ENCODE measurements at places on chromosomes 1 and 21.

DNA sequence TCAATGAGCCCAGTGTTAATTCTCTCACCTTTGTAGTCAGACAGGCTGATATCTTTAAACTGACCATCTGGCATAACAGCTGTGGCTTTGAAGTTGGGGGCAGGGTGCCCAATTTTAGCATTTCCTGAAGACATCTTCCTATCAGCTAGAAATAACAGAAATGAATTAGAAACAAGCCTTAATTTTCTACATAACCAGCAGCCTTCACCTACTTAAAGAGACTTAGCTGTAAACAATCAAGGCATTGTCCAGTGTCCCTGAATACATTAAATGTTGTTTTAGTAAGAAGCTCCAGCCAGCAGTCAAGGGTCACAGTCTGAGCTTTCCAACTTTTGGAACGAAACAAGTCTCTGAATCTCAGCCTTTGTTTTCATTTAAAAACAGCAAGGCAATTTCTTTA is 2.8 kb downstream of the PRDX1 start:
- no peak for DNase-seq

- no peak for DNase-seq
Measured at GRCh38 chr1:228793032-228793431, 57.8 kb downstream of the RHOU start.

GRCh38 chr1:4018466-4019146 is 118.5 kb upstream of the C1orf174 start:
- no peak for DNase-seq

DNA sequence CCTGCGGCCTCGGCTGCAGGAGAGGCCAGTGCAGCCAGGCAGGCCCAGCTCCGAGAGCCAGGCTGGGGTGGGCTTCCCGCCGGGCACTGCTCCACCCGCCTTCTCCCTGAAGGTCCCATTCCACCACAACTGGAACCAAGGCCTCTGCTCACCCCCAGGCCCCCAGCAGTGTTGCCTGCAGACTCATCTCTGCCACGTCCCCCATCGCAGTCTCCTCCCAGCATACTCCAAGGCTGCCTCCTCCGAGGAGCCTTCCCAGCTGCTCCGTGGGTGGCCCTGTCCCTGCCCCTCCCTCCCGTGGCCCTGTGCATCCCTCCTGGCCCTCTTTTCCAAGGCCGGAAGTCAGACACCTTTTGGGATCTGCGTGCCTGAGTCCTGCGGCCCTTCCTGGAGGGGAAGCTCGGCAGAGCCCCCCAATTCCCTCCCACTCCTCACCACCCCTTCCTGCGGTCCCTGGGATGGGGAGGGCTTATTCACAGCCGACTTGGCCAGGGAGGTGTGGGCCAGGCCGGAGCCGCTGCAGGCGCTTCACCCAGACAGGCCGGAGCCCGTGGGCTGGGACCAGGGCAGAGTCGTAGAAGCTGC is 47.6 kb downstream of the SLX9 start:
- DNase-seq: no peak

- no peak for DNase-seq
Measured at GRCh38 chr1:4775506-4775905, 121.1 kb downstream of the AJAP1 start.

GRCh38 chr21:38323721-38324531 is 67.1 kb downstream of the KCNJ15 start:
- DNase-seq: peak; percentile 68

GRCh38 chr1:215600258-215600792 is 33.2 kb downstream of the KCTD3 start:
- no peak for DNase-seq

DNA sequence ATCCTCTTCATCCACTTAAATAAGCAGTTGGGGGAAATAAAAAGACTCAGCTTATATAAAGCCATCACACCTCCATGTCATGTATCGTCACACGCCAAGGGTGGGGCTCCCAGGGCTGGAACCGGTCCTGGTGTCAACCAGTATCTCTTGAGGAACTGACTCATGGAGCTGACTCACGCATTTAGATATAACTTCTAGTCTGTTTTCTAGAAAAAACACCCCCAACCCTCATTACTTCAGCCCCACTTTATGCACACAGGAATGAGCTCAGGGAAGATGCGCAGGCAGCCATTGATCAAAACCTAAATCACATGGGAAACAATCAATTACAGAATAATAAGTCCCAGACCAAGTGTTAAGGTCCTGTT is 6.9 kb upstream of the IL22RA1 start:
- DNase-seq: no peak

- no peak for DNase-seq
Measured at GRCh38 chr1:51840743-51841461, 37.6 kb downstream of the NRDC start.

GRCh38 chr1:5896706-5897660 is 95.2 kb downstream of the NPHP4 start:
- DNase-seq: no peak

DNA sequence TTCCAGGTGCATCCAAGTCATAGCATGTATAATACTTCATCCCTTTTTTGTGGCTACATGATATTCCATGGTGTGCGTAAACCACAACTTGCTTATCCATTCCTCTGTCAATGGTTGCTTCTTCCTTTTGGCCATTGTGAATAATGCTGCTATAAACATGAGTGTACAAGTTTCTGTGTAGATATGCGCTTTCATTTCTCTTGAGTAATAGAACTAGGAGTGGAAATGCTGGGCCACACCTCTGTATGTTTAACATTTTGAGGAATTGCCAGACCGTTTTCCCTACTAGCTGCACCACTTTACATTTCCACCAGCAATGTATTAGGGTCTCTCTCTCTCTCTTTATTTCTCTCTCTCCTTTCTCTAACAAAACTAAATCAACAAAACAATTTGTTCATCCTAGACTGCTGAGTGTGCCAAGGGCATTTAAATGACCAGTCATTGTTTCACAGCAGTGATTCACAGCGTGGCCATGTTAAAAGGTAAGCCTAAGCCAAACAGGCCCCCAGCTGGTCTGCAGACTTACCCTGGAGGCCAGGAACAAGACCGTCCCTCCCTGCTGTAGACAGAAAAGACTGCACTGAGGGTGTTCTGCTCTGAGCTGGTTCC is 53.2 kb upstream of the LYST start:
- DNase-seq: peak; percentile 46

- no peak for DNase-seq
Measured at GRCh38 chr21:36859744-36860501, 106.5 kb downstream of the HLCS start.

GRCh38 chr1:159821171-159821867 is 5.4 kb upstream of the SLAMF8 start:
- DNase-seq: peak; percentile 43

GRCh38 chr1:12147201-12147701 is 19.5 kb upstream of the TNFRSF1B start:
- DNase-seq: no peak

GRCh38 chr1:32386676-32387392 is 7.4 kb downstream of the BSDC1 start:
- no peak for DNase-seq

DNA sequence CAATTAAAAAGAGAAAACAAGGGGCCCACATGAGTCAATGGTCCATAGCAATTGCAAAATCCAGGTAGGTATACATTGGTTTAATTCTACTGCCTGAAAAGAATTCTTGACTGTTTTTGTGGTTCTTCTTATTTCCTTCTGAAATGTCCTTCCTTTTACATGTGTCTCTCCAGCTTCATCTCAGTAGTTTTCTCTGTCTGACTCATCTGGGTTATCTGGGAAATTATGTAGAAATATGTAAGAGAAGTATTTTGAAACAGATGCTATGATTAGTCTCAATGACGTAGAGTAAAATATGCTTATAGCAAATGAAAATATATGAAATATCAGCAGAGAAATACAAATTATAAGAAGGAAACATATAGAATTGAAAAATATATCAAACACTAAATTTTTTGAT is 953.2 kb downstream of the BRINP3 start:
- no peak for DNase-seq

DNA sequence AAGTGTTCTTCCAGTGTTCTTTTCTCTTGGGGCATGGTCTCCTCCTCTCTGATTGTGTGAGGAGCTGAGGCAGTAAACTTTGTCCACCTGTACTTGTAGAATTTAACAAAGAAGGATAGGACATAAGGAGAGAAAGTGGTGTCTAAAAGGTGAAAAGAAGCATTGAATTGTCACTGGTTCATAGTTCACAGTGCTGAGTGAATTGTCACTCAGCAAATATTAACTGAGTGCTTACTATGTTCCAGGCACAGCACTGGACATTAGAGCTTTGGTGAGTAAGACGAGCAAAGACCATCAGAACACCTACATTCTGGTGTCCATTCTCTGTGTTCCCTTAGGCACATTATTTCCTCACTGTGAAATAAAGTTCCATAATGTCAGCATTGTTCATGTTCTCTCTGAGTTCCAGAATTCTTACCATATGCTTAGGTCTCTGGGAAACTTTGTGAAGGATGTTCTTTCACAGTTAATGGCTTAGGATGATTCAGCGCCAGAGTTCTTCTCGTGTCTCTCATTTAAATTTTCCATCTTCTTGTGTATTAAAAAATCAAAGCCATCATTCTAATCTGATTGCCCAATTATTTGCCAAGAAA is 156.8 kb upstream of the HOOK1 start:
- no peak for DNase-seq

GRCh38 chr1:153577624-153578051 is 12.0 kb upstream of the S100A2 start:
- no peak for DNase-seq

DNA sequence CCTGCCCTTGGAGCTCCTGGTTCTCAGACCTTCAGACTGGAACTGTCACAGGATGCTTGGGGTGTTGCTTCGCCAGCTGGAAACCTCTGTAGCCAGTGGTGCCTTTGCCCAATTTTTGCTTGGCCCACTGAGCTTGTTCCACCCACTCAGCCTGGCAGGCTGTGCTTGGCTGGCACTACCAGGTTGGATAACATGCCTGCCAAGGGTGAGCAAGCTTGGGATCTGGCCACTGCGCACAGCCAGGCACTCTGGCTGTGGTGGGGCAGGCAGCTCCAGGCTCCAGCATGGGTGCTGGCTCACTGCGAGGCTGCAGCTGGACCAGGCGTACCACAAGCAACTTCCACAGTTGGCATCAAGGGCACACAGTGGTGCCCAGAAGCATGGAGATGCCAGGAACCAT is 967.8 kb upstream of the NCAM2 start:
- DNase-seq: no peak

- DNase-seq: no peak
Measured at GRCh38 chr1:119966020-119966419, 69.7 kb upstream of the ADAM30 start.

- no peak for DNase-seq
Measured at GRCh38 chr1:171250263-171250662, 2.0 kb downstream of the FMO1 start.

DNA sequence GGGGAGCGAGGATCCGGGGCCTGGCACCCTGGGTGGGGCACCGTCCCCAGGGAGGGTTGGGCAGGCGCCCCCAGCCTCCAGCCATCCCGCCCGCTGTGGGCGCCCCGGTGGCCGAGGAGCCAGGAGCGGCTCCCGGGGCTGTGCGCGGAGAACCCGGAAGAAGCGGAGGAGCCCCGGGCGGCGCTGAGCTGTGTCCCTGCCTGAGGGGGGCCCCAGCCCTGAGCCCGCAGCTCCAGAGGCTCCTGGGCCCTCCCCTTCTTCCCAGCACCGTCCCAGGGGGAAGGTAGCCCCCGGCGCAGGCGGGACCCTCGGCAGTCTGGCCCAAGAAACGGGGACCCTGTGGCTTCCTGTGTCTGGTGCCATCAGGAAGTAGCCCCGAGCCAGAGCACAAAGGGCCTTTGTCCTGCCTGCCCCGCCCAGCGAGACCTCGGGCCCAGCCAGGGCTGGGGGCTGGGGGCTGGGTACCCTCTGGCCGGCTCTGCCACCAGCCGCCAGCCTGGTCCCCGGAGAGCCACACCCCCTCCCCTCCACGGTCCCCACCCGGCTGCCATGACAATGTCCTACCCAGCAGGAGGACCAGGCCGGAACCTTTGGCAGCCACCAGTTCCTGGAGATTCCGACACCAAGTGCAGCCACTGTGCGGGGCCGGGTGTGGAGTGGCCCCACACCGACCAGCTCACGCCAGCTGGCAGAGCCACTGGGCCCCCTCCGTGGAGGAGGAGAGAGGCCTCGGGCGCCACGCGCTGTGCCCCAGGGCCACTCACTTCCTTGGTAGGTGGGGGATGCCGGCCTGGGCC is 15.6 kb upstream of the TTLL10 start:
- DNase-seq: no peak

GRCh38 chr1:10910681-10911489 is 101.6 kb upstream of the TARDBP start:
- no peak for DNase-seq

DNA sequence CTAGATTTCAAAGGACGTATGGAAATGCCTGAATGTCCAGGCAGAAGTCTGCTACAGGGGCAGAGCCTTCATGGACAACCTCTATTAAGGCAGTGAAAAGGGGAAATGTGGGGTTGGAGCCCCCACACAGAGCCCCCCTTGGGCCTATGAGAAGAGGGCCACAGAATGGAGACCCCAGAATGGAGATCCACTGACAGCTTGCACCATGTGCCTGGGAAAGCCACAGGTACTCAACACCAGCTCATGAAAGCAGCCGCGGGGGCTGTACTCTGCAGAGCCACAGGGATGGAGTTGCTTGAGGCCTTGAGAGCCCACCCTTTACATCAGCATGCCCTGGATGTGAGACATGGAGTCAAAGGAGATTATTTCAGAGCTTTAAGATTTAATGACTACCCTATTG is 108.7 kb downstream of the DMRTB1 start:
- DNase-seq: no peak

GRCh38 chr1:222880587-222880986 is 65.7 kb downstream of the DISP1 start:
- no peak for DNase-seq

- DNase-seq: no peak
Measured at GRCh38 chr1:158752155-158752712, 2.3 kb upstream of the OR6K6 start.

DNA sequence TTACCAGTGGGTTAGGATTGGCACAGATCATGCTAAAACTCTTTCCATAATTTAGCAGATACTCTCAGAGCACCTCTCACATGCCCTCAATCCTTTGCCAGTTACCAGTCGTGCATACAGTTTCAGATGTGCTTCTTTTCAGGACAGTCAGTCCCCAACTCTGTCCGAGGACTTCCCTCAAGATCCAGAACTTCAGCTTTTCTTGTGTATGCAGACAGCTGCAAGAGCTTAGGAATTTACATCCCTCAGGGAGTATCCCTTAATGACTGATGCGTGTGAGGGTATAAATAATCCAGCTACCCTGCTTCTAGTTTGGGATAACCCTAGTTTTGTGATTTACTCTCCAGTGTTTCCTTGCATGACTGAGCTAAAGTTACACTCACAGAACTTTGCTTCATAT is 393.0 kb upstream of the PLXNA2 start:
- DNase-seq: no peak

DNA sequence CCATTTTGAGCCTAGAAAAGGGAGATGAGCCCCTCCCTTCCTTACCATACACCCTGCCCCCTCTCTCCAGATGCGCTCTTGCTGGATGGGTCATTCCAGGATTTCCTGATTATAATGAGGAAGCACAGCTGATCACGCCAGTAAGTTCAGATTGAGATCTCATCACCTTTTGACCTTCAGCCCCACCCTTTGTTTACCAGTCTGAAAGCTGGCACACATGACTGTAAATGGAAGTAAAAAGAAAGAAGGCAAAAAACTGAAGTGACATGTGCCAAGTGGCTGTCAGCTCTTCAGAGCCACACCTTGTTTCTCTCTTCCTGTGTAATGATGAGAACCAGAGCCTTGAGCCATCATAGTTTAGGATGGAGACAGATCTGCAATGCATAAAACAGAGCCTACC is 27.9 kb downstream of the S1PR1 start:
- no peak for DNase-seq

- DNase-seq: no peak
Measured at GRCh38 chr1:39310691-39311090, 106.2 kb downstream of the MACF1 start.

GRCh38 chr1:111275079-111275478 is 15.6 kb upstream of the CHIA start:
- DNase-seq: no peak

- DNase-seq: no peak
Measured at GRCh38 chr1:59316497-59317128, 19.7 kb downstream of the FGGY start.

Data from NCI-H1092 (cell line).